ENCODE measurements at places on chromosomes 1 and 21.

DNA sequence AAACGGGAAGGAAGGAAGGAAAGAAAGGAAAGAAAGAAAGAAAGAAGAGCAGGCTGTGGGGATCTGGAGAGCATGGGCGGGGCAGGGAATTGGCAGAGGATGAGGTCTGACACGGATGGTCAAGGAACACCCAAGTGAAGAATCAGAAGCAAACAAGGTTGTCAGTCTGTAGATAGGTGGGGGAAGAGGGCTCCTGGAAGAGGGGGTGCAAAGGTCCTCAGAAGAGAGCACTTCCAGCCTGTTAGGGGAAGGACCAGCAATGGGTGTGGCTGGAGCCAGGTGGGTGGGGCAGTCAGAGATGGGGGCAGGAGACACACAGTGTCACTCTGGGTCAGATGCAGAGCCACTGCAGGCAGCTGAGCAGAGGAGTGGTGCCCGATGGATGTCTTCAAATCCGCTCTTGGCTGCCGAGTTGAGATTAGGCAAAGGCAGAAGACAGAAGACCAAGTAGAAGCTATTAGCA, 11.0 kb upstream of the PLA2G2C start:
- peak; percentile 31 for DNase-seq

DNA sequence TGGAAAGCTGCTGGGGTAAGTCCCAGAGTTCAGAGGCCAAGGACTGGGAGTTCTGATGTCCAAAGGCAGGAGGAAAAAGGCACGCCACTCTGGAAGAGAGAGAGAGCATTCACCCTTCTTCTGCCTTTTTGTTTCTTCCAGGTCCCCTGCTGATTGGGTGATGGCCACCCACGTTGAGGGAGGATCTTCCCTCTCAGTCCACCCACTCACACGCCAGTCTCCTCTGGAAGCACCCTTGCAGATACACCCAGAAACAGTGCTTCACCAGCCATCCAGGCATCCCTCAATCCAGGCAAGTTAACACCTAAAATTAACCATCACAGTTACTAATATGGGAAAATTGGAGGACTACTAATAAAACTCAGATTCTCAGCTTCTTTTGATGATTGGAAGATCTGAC, 66.1 kb upstream of the PARP1 start:
- no peak for DNase-seq

- no peak for DNase-seq
Observed at GRCh38 chr1:113279776-113280391, 110.4 kb upstream of the MAGI3 start.

DNA sequence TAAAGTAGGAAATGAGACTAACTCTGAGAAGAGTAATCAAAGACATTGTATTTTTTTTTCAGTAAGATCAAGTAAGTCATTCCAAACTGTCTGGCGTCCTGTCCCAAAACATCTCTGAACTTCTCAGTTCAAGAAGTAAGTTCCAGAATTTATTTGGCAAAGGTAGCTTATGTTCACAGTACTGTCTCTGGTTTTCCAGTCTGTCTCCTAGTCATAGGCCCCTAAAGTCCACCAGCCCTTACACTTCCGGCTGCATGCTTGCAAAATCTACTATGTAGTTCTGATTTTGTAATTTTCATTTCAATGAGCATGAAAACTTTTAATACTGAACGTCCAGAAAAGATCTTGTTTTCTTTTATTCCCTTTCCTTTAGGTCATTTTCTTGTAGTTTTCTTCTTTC, 61.4 kb upstream of the S1PR1 start:
- no peak for DNase-seq

DNA sequence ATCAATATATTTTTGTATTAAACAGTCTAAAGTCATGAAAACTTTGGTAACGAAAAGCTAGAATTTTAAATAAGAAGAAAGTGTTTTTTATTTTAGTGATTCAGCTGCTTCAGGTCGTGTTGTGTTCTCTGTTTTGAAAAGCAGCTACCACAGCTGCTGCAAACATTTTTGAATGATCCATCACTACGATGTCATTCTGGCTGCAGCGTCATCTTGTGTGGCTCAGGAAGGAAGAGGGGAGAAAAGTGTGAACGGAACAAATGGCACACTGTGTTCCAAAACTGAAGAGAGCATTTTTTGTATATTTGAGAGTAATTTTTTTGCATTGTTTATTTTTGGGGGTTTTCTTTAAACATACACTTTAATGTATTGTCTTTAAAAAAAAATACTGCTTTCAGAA, 323.0 kb upstream of the ADGRL2 start:
- DNase-seq = no peak

DNA sequence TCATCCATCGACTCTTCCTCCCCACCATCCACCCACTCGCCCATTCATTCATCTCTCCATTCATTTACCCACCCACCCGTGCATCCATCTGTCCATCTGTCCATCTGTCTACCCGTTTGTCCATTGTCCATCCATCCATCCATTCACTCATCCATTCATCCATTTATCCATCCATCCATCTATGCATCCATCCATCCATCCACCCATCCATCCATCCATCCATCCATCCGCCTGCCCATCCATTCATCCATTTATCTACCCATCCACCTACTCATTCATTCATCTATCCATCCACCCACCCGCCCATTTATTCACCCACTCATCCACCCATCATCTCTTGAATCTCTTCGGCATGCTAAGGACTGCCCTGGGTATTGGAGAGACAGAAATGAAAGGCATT, 18.5 kb downstream of the ARHGEF10L start:
- no peak for DNase-seq

DNA sequence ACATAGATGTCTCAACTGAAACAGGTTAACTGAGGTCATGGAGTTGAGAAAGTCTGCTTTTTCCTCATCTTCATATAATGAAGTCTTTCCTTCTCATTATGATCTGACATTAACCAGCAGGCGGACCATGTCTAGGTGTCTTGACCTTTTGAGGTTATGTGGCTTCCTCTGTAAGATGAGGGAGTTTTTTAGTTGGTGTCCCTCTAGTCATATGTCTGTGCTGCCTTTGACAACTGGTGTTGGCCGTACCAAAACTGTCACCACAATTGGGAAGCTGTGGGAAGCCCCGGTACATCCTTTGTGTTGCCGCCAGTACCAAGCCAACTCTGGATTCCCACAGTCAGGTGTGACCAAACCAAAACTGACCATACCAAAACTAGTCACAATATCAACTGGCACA, 105.1 kb downstream of the PBX1 start:
- no peak for DNase-seq

- no peak for DNase-seq
Observed at GRCh38 chr1:185654199-185654951, 79.8 kb upstream of the HMCN1 start.

GRCh38 chr1:8599646-8600212, 217.7 kb downstream of the RERE start:
- DNase-seq = no peak

DNA sequence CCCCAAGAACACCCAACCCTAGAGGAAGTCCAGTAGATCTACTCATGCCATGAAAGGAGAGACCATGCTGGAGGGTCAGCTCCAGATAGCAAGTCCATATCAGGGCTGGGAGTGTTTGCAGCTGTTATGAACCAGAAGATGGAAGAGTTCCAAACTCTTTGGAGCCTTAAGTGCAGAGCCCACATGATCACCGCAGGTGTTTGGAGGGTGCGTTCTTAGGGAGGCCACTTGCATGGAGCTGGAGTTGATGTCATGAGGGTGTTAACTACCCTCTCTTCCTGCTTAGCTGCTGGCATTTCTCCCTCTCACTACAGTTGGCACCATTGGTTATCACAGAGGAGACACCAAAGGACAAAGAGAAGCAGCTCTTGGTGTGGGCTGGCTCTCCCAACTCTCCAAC, 616.9 kb downstream of the AJAP1 start:
- no peak for DNase-seq

DNA sequence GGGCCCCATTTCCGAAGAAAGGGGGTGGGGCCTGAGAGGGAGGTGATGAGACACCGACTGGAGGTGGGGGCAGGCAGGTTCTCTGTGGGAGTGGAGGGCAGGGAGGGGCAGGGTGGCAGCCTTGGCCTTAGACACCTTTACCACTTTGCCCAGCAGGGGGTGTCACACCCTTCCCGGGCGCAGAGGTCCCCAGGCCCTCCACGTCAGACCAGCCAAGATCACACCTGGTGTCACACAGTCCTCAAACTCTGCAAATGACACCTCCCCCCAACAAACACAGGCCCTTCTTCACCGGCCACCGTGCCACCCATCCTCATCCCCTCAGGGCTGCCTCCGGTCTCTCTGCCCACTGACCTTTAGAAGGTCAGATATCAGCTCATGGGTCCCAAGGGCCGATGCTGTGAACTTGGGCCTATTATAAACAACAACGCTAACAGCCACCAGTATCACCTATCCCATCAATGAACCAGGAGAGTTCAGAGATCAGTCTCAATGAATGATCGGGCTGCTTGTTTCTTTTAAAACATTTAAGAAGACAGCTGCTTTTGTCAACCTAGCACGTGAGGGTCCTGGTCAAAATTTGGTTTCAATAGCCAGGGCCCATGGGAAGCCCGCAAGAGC, 103.9 kb downstream of the CASZ1 start:
- DNase-seq = peak; percentile 87

- DNase-seq = peak; percentile 50
Observed at GRCh38 chr21:45364468-45365185, 40.3 kb upstream of the COL18A1 start.

DNA sequence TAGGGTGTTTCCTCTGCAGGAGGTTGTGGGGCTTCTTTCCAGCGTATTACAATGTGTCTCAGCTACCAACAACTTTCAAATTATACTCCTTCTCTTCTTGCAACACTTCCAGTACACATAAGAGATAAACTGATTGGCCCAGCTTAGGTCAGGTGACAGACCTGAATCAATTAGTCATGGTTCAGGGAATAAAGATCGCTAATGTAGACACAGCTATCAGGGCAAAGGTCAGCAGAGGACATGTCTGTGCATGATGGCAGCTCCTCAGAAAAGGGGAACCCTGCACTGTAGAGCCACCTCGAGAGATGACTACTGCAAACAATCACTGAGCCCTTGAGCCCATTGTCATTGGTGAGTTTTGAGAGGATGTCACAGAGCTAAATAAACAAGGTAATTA, 36.8 kb upstream of the PKN2 start:
- no peak for DNase-seq

- no peak for DNase-seq
Observed at GRCh38 chr1:68142036-68142435, 90.3 kb downstream of the WLS start.

- DNase-seq = no peak
Observed at GRCh38 chr1:164937291-164937690, 378.3 kb downstream of the PBX1 start.

DNA sequence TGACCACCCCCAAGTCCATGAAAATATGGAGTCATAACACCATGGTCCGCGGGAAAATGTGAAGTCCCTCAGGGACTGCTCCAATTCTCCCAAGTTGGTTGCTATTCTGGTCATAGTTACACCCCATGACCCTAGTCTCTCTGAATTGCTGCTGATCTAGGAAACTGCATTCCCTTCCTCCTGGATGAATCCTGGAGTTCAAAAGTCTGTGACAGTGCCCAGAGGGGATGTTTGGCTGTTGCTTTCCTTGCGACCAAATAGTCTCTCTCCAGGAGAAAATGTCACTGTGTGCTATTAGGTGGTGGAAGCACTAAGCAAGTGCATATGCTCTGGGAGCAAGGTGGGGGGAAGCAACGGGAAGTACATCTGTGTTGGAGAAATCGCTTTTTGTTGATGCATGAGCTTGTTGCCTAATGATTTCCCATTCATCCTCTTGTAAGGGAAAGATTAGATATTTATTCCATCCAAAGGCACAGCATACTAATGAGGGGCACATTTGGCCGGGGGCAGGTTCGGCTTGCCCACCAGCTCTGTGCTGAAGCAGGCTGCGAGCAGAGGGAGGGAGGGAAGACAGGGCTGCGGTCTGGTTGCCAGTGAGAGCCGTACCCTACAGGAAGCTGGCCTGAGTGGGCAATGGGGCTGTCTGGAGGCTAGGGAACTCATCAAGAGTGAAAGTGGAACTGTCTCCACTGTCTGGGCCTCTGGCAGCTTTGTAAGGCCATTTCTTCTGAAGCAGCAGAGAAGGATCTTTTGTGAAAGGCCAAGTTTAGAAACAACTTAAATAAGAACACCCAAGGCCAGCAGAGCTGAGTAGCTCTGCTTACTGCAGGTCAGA, 27.2 kb downstream of the SYT6 start:
- DNase-seq = no peak

- DNase-seq = no peak
Observed at GRCh38 chr1:26072305-26072704, 4.9 kb upstream of the TRIM63 start.

GRCh38 chr1:204283711-204284651, 70.2 kb upstream of the GOLT1A start:
- DNase-seq = no peak

- peak; percentile 7 for DNase-seq
Observed at GRCh38 chr1:197911111-197911856, 5.9 kb upstream of the LHX9 start.

GRCh38 chr1:20124456-20125057, 5.2 kb upstream of the PLA2G2D start:
- DNase-seq = peak; percentile 61

GRCh38 chr1:232456714-232457113, 173.2 kb downstream of the SIPA1L2 start:
- no peak for DNase-seq

- DNase-seq = no peak
Observed at GRCh38 chr1:17168091-17168876, 36.6 kb upstream of the PADI1 start.

GRCh38 chr1:229972600-229973296, 94.3 kb upstream of the GALNT2 start:
- DNase-seq = no peak

GRCh38 chr1:234719454-234720251, 109.7 kb upstream of the IRF2BP2 start:
- no peak for DNase-seq

DNA sequence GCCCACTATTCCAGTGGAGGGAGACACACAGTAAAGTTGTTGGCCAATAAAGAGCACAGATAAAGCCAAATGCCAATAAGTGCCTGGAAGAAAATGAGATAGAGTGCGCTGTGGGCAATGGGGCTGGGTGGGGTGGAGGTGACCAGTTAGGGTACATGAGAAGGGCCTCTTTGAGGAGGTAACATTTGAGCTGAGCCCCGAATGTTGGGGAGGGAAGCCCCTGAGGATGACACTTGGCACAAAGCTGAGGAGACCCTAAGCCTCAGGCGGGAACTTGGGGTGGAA, 979 bp downstream of the S100A9 start:
- DNase-seq = no peak

DNA sequence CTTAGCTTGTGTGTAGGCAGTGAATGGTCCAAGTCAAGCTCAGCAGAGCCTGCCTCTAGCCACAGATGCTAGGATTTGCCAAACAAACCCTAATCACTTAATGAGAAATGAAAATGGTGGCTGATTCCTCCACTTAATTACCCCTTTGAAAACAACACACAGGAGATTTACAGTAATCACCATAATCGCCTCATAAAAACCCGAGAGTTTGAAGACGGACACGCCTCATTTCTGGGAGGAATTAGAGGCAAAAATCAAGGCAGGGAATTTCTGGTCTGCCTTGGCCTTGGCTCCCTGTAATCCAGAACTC, 16.3 kb upstream of the FOXE3 start:
- DNase-seq = no peak

- DNase-seq = no peak
Observed at GRCh38 chr1:188406636-188407035, 1577.9 kb downstream of the PLA2G4A start.
